Activated CD4-positive, alpha-beta memory T cell treated with anti-CD3 and anti-CD28 coated beads for 36 hours (primary cell): ENCODE measurements at places on chromosomes 6 and 20. TPM values are rescaled to one million over a fixed set of nuclear protein-coding genes. Genes with fewer than 3 reads are reported as not detected.

GRCh38 chr6:104973404-104973803, 16.5 kb downstream of the LIN28B start:
- no peaks in the 10 kb centered on the region for H3K4me1 ChIP-seq
- H3K4me3 ChIP-seq: no peak overlapping the region
- peaks cover 2% of the 10 kb centered on the region for H3K27me3 ChIP-seq
- no peak overlapping the region for H3K27ac ChIP-seq

Gene AURKA
- 101 TPM for total RNA-seq

- H3K27me3 ChIP-seq: peaks cover 24% of the 10 kb centered on the region
- peak overlapping the region; percentile 81 for H3K4me3 ChIP-seq
- peaks cover 48% of the 10 kb centered on the region for H3K4me1 ChIP-seq
- DNase-seq: peak; percentile 92
- H3K36me3 ChIP-seq: peaks cover 31% of the 10 kb centered on the region
These were observed 70.9 kb downstream of the HFE start for GRCh38 chr6:26158076-26158580.

Gene MRAP2
- total RNA-seq: not detected

Gene FRMD1
- not detected for total RNA-seq

GRCh38 chr6:125166711-125167110, 13.1 kb downstream of the TPD52L1 start:
- DNase-seq: no peak
- H3K27me3 ChIP-seq: peaks cover 6% of the 10 kb centered on the region
- H3K36me3 ChIP-seq: no peaks in the 10 kb centered on the region
- H3K4me3 ChIP-seq: no peak overlapping the region

DNA sequence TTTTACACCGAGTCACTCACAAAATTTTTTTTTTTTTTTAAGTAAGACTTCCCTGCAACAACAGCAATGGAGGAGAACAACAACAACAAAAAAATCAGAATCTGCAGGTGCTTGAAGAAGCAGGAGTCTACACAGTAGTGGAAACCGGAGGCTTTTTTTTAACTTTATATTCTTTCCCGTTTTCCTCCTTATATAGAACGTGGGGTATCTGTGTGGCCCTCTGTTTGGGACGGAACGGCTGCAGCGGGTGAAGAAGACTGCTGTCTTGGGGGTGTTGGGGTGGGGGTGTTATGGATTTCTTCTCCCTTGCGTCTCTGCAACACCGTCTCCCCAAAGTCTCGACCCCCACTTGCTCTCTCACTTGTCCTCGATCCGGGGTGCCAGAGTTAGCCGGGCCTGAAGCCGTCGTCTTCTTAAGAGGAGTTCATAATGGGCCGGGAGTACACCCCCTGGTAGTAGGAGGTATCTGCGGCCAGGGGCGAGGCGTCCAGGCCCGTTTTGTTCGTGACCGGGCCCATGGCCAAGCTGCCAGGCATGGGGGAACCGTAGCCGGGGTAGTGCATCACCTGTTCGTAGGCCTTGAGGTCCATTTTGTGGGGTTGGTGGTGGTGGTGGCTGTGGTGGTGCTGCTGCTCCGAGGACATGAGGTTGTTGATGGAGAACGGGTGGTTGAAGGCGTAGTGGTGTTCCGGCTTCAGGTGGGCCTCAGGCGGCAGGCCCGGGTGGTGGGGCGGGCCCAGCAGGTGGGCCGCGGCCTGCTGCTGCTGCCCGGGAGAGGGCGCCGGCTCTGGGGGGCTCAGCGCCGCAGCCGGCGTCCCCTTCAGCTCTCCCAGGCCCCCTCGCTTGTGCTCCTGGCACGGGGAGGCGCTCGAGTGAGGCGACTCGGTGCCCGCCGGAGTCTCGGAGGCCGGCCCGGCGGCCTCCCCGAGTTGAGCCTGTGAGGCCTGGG, 2.7 kb downstream of the FOXA2 start:
- no peak overlapping the region for H3K4me3 ChIP-seq
- peaks cover 1% of the 10 kb centered on the region for H3K36me3 ChIP-seq
- DNase-seq: no peak
- H3K4me1 ChIP-seq: no peaks in the 10 kb centered on the region

- no peak overlapping the region for H3K4me3 ChIP-seq
- DNase-seq: no peak
- peaks cover 45% of the 10 kb centered on the region for H3K36me3 ChIP-seq
- peaks cover 13% of the 10 kb centered on the region for H3K4me1 ChIP-seq
- no peaks in the 10 kb centered on the region for H3K27me3 ChIP-seq
- H3K27ac ChIP-seq: peak overlapping the region; percentile 64
These were observed 9.6 kb downstream of the TTPAL start for GRCh38 chr20:44485078-44485829.

Gene CDC5L
- total RNA-seq: 24.3 TPM

Gene BPIFB1
- total RNA-seq: not detected

Gene ASIP
- total RNA-seq: not detected

Gene HAO1
- total RNA-seq: not detected

Gene TBCC
- total RNA-seq: 17.3 TPM

DNA sequence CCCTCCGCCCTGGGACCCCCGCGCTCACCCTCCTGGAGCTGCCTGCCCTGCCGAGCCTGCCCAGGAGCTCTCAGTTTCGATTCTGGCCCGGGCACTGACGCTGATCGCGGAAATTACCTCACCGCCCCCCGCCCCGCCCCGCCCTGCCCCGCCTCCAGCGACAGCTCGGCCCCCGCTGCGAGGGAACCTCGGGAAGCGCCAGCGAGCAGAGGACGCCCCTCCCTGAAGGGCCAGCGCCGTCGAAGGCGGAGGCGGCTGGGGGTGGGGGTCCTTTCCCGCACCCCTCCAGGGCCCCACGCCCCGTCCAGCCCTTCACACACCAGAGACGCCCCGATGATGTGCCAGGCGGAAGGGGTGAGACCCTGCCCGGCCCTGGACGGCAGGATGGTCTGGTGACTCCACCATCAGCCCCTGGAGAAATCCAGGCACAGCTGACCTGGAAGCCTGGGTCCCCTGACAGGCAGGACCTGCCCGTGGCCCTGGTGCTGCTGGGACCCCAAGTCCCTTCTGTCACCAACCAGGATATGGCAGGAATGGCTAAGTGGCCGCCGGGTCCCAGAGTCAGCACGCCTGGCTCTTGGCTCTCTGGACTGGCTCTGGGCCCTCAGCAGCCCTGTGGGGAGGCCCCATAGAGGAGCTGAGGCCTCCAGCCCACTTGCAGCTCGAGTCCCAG, at the start of gene HELZ2:
HELZ2 (minus strand) TSS at position 84 of the 673 bp plus-strand sequence. CDS start 1,854 bp downstream, outside the sequence.
- DNase-seq: peak; percentile 79
- H3K27me3 ChIP-seq: peaks cover 3% of the 10 kb centered on the region
- H3K4me3 ChIP-seq: peak within 1 kb of the TSS; percentile 73
- no peak within 1 kb of the TSS for H3K27ac ChIP-seq
- H3K4me1 ChIP-seq: peaks cover under 1% of the 10 kb centered on the region

DNA sequence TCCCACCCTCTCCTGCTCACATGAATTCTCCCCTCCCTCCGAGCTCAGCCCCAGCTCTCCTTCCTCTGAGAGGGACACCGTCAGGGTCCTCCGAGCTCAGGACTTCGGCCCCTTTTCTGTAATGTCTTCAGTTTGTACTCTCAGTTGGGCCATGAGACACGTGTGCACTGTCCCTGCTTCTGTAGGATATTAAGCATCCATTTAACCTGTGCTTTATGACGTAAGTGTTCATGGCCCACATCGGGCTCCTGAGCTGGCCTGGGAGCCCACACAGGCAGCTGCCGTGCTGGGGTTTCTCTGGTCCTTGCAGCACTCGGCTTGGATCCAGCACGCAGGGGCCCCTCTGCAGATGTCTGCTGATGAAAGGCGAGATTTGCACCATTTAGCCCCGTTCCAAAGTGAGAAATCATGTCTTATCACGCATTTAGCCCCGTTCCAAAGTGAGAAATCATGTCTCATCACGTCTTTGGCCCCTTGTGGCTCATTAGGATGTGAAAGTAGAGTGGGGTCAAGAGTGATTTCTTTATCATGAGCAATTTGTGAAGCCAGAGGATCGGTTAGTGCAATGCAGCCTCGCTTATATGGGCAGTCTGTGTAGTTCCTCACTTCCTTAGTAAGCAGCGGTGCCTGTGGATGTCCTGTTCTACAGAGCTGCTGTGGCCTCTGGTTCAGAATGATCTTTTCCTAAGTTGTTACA, 25.3 kb downstream of the DUSP22 start:
- peaks cover 2% of the 10 kb centered on the region for H3K27me3 ChIP-seq
- no peak overlapping the region for H3K27ac ChIP-seq
- peaks cover 5% of the 10 kb centered on the region for H3K36me3 ChIP-seq
- no peak overlapping the region for H3K4me3 ChIP-seq
- DNase-seq: no peak
- peaks cover 26% of the 10 kb centered on the region for H3K4me1 ChIP-seq

GRCh38 chr6:138336221-138336620, 41.5 kb upstream of the SMIM28 start:
- no peaks in the 10 kb centered on the region for H3K4me1 ChIP-seq
- no peak for DNase-seq
- H3K27me3 ChIP-seq: peaks cover 11% of the 10 kb centered on the region
- H3K36me3 ChIP-seq: no peaks in the 10 kb centered on the region

Gene SLC12A5
- 0.97 TPM for total RNA-seq

GRCh38 chr20:62732031-62732760, 23.6 kb downstream of the NTSR1 start:
- H3K36me3 ChIP-seq: no peaks in the 10 kb centered on the region
- peaks cover 11% of the 10 kb centered on the region for H3K4me1 ChIP-seq
- no peak overlapping the region for H3K4me3 ChIP-seq
- H3K27ac ChIP-seq: no peak overlapping the region

- no peaks in the 10 kb centered on the region for H3K4me1 ChIP-seq
- no peak for DNase-seq
These were observed 14.8 kb downstream of the BANF2 start for GRCh38 chr20:17714597-17714996.

DNA sequence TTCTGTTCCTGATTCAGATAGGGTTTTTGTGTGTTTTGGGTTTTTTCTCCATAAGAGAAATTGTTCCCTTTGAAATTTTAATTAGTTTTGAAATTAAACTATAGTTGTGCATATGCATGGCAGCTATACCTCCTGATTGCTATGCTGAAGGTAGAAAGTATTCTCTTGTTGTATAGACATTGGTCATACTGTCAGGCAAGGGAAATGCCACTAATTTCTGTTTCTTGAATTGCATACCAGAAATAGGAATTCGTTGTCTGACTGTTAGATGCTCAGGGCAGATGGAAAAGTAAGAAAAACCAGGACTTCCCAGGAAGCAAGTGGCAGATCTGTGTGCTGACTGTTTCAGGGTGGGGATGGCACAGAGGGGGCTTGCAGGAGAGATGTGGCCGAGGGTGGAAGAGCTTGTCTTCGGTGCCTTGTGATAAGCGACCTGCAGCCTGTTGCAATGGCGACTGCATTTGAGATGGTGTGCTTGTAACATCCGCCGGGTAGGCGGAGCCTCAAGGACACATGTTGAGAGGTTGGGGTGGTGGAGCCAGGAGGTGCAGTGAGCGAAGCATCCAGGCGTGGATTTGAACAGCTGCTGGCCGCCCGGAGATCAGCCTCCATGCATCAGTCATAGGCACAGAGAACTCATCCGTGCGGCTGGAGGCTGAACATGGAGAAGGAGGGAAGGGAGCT, 42.8 kb downstream of the RREB1 start:
- H3K4me1 ChIP-seq: peaks cover 86% of the 10 kb centered on the region
- H3K4me3 ChIP-seq: no peak overlapping the region
- no peak for DNase-seq
- no peak overlapping the region for H3K27ac ChIP-seq
- no peaks in the 10 kb centered on the region for H3K27me3 ChIP-seq
- no peaks in the 10 kb centered on the region for H3K36me3 ChIP-seq

Gene ULBP1
- total RNA-seq: 1.8 TPM

DNA sequence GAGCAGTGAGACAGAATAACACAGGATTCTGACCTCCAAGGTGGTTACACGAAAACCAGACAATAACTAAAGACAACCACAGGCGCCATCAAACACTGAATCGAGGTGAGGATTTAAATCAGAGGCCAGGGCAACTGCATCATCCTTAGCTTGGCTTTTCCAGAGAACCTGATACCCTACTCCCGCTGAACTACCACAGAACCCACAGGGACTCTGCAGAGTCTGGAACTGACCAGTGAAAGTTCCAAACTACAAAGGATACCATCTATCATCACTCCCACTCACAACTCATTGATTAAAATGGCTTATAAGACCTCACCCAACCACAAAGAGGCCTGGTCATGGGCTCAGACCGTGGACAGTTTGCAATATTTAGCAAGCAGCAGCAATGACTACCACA, 85.0 kb downstream of the BFSP1 start:
- no peak overlapping the region for H3K4me3 ChIP-seq
- H3K27me3 ChIP-seq: peaks cover 13% of the 10 kb centered on the region
- H3K27ac ChIP-seq: no peak overlapping the region
- no peak for DNase-seq
- no peaks in the 10 kb centered on the region for H3K4me1 ChIP-seq
- no peaks in the 10 kb centered on the region for H3K36me3 ChIP-seq

- no peak overlapping the region for H3K27ac ChIP-seq
- H3K36me3 ChIP-seq: no peaks in the 10 kb centered on the region
- no peak overlapping the region for H3K4me3 ChIP-seq
These were observed 158.6 kb downstream of the LAMA2 start for GRCh38 chr6:129041563-129041962.

GRCh38 chr6:161393292-161393691, 119.4 kb upstream of the AGPAT4 start:
- no peaks in the 10 kb centered on the region for H3K4me1 ChIP-seq
- H3K4me3 ChIP-seq: no peak overlapping the region
- no peaks in the 10 kb centered on the region for H3K36me3 ChIP-seq
- H3K27me3 ChIP-seq: no peaks in the 10 kb centered on the region

DNA sequence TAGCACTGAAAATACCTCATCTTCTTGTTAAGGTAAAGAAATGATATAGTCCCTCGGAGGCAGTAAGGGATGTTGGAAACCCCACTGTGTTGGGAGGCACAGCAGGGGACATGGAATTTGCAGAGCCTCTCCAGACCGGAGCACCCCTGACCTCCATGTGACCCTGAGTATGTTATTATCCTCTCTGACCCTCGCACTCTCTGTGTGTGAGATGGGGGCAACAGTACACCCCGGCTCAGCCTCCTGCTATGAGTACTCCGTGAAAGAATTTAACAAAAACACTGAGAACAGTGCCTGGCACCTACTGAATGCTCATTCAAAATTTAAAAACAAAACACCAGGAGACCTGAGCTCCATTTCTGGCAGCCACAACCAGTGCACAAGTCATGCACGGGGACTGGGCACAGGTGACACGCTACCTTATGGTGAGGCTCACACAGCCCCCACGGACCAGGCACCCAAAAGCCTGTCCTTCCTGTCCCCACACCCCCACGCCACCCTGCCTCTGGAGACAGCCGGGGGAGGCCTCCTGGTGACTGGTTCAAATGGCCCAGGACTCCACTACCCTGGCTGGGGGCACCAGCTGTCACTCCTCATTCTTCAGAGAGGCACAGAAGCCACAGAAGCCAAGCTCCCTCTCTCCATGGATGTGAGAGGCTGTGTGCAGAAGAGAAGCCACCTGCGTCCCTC, 6.1 kb downstream of the NINL start:
- no peaks in the 10 kb centered on the region for H3K36me3 ChIP-seq
- H3K27ac ChIP-seq: no peak overlapping the region
- no peaks in the 10 kb centered on the region for H3K27me3 ChIP-seq

Gene CPXM1
- 2.9 TPM for total RNA-seq

- H3K27me3 ChIP-seq: peaks cover 73% of the 10 kb centered on the region
- H3K36me3 ChIP-seq: peaks cover 23% of the 10 kb centered on the region
- no peak overlapping the region for H3K27ac ChIP-seq
- peak overlapping the region; percentile 23 for H3K4me3 ChIP-seq
- DNase-seq: no peak
- peaks cover 29% of the 10 kb centered on the region for H3K4me1 ChIP-seq
These were observed 4.4 kb downstream of the TFAP2A start for GRCh38 chr6:10410207-10411050.

GRCh38 chr20:50678169-50678898, 13.0 kb downstream of the RIPOR3 start:
- no peaks in the 10 kb centered on the region for H3K4me1 ChIP-seq
- DNase-seq: no peak
- no peak overlapping the region for H3K27ac ChIP-seq
- H3K36me3 ChIP-seq: no peaks in the 10 kb centered on the region
